ENCODE measurements at places on chromosomes 2 and 18. TPM values are rescaled to one million over a fixed set of nuclear protein-coding genes. Genes with fewer than 3 reads are reported as not detected.

Gene PLA2R1
- total RNA-seq = 13.2 TPM

Gene FBXO36
- 6.3 TPM for total RNA-seq

Gene CDH7
- 40.7 TPM for total RNA-seq

Gene NOSTRIN
- 8.8 TPM for total RNA-seq

Gene CD28
- 2.7 TPM for total RNA-seq

Gene POTEJ
- 0.71 TPM for total RNA-seq

Gene GALNT3
- total RNA-seq = 6.8 TPM

Gene PDK1
- total RNA-seq = 46.2 TPM

Gene LAPTM4A
- 152 TPM for total RNA-seq

Gene RNF103
- total RNA-seq = 45.1 TPM

Gene NT5DC4
- 0.22 TPM for total RNA-seq

All from camera-type eye (tissue), 1 donor.